ENCODE measurements at places on chromosomes 6 and 20.

DNA sequence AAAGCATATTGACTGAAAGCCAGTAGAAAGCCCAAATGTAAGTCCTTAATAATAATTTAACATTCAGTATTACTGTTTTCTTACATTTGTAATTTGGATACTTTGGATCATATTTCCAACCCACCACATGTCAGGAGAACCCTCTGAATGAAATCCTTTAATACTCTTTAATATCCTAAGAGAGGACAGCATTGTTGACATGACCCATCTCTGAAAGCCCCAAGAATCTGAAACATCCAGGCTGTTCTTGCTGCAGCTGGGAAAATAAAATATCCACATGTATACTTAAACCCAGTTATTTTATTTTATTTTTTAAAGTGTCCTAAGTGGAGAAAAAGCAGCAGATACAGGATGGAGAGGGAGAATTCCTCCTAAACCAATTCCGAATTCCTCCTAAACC, 130.8 kb upstream of the RIPOR2 start:
- DNase-seq, result no peak

- peak; percentile 5 for DNase-seq
These were observed 897 bp downstream of the CHD6 start for GRCh38 chr20:41617059-41617901.

- no peak for DNase-seq
These were observed 27.8 kb downstream of the TNFAIP3 start for GRCh38 chr6:137894779-137895385.

GRCh38 chr20:10369723-10370090, 64.3 kb downstream of the MKKS start:
- DNase-seq, result no peak

DNA sequence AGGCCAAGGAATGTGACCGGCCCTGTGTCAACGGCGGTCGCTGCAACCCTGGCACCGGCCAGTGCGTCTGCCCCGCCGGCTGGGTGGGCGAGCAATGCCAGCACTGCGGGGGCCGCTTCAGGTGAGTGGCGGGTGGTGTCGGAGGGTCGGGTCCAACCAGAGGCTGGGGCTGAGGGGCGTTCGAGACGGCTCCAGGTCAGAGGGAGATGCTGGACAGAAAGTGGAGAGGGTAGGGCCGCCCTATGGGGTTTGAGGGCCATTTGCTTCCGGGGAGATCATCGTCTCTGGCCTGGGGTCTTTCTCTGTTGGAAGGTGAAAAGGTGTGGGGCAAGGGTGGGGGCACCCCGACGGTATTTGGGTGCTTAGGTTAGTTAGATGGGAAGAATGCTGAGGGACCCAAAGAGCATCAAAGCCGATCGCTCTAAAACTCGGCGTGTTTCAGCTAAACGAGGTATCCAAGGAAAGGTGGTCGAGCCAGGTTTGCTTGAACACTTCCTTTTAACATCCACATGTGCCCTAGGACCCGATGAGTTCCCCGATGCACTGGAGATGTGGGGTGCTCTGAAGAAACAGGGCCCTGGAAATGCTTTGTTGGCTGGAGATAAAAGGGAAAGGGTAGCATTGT, 691 bp downstream of the ATRN start:
- no peak for DNase-seq
